ENCODE measurements at places on chromosomes 5 and 9. TPM values are rescaled to one million over a fixed set of nuclear protein-coding genes. Genes with fewer than 3 reads are reported as not detected.

Gene TMEM38B
- 20.8 TPM for total RNA-seq

Gene HAND1
- not detected for total RNA-seq

Gene NR4A3
- 0.52 TPM for total RNA-seq

Gene CARD9
- total RNA-seq: 0.38 TPM

- no peaks in the 10 kb centered on the region for H3K36me3 ChIP-seq
- H3K4me1 ChIP-seq: no peaks in the 10 kb centered on the region
- no peak overlapping the region for H3K4me3 ChIP-seq
- no peak for DNase-seq
Observed at GRCh38 chr5:132083071-132083678, 9.6 kb downstream of the CSF2 start.

DNA sequence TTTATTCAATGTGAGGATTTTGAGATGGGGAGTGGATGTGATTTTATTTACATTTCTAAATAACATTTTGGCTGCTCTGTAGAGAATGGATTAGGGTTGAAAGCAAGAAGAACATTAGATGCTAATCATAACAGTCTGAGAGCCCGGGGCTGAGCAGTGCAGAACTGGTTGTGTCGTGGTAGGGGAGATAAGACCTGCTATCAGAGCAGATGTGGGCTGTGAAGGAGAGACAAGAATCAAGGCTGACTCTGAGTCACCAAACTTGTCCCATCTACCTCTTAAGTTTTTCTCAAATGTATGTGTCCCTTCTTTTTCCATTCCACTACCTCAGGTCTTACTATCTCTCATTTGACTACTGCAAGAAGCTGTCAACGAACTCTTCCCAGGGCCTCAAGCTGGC, 35.4 kb upstream of the SLC28A3 start:
- H3K36me3 ChIP-seq: no peaks in the 10 kb centered on the region
- no peak for DNase-seq
- no peak overlapping the region for H3K4me3 ChIP-seq

GRCh38 chr5:93717162-93717561, 24.2 kb downstream of the POU5F2 start:
- no peak for DNase-seq
- H3K4me1 ChIP-seq: peaks cover 4% of the 10 kb centered on the region
- H3K27ac ChIP-seq: no peak overlapping the region
- H3K27me3 ChIP-seq: peaks cover 9% of the 10 kb centered on the region

GRCh38 chr5:73897893-73898292, 271.9 kb downstream of the ARHGEF28 start:
- no peaks in the 10 kb centered on the region for H3K36me3 ChIP-seq
- DNase-seq: no peak
- peaks cover 5% of the 10 kb centered on the region for H3K27me3 ChIP-seq
- no peak overlapping the region for H3K27ac ChIP-seq
- H3K4me1 ChIP-seq: no peaks in the 10 kb centered on the region

DNA sequence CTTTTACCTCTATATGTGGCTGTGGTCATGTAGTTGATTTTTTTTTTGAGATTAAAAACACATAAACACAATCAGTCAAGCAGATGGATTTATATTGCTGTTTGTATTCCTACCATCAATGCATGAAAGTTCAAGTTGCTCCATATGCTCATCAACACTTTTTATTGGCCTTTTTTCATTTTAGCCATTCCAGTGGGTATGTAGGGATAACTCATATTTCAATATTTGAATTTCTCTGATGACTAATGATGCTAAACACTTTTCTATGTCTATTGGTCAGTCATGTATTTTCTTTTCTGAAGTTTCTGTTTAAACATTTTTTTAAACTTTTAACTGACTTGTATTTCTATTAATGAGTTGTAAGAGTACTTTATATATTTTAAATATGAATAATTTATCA, 445.4 kb upstream of the RGMB start:
- no peak for DNase-seq
- peaks cover 13% of the 10 kb centered on the region for H3K36me3 ChIP-seq
- no peaks in the 10 kb centered on the region for H3K27me3 ChIP-seq
- no peak overlapping the region for H3K27ac ChIP-seq
- H3K4me1 ChIP-seq: no peaks in the 10 kb centered on the region

DNA sequence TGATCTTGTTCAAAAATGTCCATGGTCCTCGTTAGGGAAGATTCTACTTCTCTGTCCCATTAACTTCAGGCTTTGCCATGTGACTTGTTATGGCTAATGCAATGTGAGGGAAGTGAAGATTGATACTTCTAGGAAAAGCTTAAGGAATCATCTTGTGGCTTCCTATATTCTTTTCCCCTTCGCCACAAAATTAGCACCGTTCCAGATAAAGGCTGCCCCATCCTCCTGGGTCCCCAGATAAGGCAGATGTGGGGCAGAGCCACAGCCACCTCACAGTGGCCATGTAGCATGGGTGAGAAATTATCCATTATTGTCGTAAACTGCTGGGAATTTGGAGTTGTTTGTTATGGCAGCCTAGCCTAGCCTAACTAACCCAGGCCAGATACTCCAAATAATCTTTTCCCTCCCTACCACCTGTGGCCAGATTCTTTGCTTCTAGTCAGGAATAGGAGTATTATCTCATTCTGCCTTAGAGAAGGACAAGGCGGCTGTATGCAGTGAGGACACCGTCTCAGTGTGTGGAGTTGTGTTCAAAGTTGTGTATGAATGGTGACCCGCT, 31.9 kb upstream of the BOD1 start:
- H3K4me1 ChIP-seq: no peaks in the 10 kb centered on the region
- H3K27ac ChIP-seq: no peak overlapping the region
- H3K36me3 ChIP-seq: no peaks in the 10 kb centered on the region
- DNase-seq: peak; percentile 22
- H3K4me3 ChIP-seq: no peak overlapping the region

DNA sequence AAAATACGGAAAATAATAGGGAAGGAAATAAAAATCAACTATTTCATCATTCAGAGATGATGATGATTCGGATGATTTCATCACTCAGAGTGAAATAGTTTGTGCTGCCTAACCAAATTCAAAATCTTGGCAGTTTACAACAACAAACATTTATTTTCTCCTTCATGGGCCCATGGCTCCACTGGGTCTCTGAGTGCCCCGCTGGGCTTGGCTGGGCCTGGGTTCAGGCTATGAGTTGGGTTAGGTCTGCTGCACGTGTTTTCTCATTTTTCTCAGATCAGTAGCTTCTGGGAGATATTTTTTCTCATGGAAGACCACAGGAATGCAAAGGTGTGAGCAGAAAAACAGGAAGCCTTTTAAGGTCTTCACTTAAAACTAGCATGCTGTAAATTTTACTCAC, 24.0 kb upstream of the F2RL1 start:
- no peak overlapping the region for H3K4me3 ChIP-seq
- H3K27me3 ChIP-seq: peaks cover 10% of the 10 kb centered on the region
- DNase-seq: no peak
- no peaks in the 10 kb centered on the region for H3K4me1 ChIP-seq
- H3K36me3 ChIP-seq: no peaks in the 10 kb centered on the region

- no peak overlapping the region for H3K4me3 ChIP-seq
- H3K27me3 ChIP-seq: peaks cover 13% of the 10 kb centered on the region
- no peaks in the 10 kb centered on the region for H3K4me1 ChIP-seq
- no peak overlapping the region for H3K27ac ChIP-seq
- no peak for DNase-seq
Observed at GRCh38 chr5:137606401-137606800, 107.3 kb upstream of the SPOCK1 start.

DNA sequence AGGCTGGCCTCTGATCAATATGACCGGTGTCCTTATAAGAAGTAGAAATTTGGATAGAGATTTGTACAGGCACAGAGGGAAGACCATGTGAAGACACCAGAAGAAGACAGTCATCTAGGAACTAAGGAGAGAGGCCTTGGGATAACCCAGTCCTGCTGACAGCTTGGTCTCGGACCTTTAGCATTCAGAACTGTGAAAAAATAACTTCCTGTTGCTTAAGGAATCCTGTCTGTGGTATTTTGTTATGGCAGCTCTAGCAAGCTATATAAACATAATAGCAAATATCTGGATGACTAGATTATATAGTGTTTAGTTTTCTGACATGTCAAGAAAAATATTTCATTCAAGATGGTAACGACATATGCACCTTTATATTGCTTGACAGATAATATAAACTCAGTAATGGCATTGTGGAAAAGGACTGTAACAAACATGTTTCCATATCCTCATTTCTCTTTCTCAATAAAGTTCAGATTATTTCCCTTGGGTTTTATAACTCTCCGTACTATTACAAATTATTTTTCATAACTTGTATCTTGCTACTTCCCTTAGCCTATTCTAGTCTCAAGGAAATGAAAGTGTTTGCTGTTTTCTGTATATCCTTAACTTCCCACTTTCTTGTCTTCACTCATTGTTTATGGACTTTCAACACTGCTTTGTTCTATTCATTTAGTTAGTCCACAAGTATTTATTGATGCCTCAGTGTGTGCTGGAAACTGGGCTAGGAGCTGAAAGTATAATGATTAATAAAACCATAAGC, 62.4 kb downstream of the KIAA1958 start:
- H3K27me3 ChIP-seq: no peaks in the 10 kb centered on the region
- no peak overlapping the region for H3K4me3 ChIP-seq
- H3K27ac ChIP-seq: no peak overlapping the region
- DNase-seq: no peak
- peaks cover 24% of the 10 kb centered on the region for H3K4me1 ChIP-seq

- no peaks in the 10 kb centered on the region for H3K4me1 ChIP-seq
- DNase-seq: no peak
- peak overlapping the region; percentile 93 for H3K4me3 ChIP-seq
- peaks cover 18% of the 10 kb centered on the region for H3K36me3 ChIP-seq
- H3K27me3 ChIP-seq: no peaks in the 10 kb centered on the region
- peak overlapping the region; percentile 79 for H3K27ac ChIP-seq
Observed at GRCh38 chr5:138353560-138354080, 1.1 kb downstream of the KDM3B start.

DNA sequence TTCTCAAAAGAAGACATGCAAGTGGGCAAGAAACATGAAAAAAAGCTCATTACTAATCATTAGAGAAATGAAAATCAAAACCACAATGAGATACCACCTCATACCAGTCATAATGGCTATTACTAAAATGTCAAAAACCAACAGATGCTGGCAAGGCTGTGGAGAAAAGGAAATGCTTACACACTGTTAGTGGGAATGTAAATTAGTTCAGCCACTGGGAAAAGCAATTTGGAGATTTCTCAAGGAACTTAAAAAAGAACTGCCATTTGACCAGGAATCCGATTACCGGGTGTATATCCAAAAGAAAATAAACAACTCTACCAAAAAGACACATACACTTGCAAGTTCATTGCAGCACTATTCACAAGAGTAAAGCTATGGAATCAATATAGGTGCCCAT, 595.4 kb upstream of the RIOK2 start:
- H3K36me3 ChIP-seq: no peaks in the 10 kb centered on the region
- no peaks in the 10 kb centered on the region for H3K4me1 ChIP-seq
- H3K4me3 ChIP-seq: no peak overlapping the region
- no peak for DNase-seq
- no peak overlapping the region for H3K27ac ChIP-seq
- no peaks in the 10 kb centered on the region for H3K27me3 ChIP-seq

DNA sequence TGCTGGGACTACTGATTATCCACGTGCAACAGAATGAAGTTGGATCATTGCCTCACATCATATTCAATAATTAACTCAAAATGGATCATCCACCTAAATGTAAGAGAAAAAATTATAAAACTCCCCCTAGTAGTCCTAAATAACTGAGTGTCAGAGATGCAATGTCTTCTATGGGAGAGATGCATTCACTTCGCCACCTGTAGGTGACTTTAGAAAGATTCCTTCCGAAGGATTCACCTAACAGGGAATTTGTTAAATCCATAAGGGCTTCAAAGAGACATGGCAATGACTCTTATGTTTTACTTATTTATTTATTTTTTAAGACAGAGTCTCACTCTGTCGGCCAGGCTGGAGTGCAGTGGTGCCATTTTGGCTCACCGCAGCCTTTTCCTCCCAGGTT, 526.0 kb downstream of the MTRR start:
- no peak for DNase-seq
- H3K27me3 ChIP-seq: no peaks in the 10 kb centered on the region
- no peak overlapping the region for H3K27ac ChIP-seq
- H3K36me3 ChIP-seq: no peaks in the 10 kb centered on the region

- H3K4me1 ChIP-seq: no peaks in the 10 kb centered on the region
- H3K27ac ChIP-seq: no peak overlapping the region
- H3K4me3 ChIP-seq: peak overlapping the region; percentile 86
- DNase-seq: peak; percentile 88
- H3K27me3 ChIP-seq: peaks cover 58% of the 10 kb centered on the region
Observed at GRCh38 chr9:29214154-29214689, 1640.9 kb upstream of the C9orf72 start.

DNA sequence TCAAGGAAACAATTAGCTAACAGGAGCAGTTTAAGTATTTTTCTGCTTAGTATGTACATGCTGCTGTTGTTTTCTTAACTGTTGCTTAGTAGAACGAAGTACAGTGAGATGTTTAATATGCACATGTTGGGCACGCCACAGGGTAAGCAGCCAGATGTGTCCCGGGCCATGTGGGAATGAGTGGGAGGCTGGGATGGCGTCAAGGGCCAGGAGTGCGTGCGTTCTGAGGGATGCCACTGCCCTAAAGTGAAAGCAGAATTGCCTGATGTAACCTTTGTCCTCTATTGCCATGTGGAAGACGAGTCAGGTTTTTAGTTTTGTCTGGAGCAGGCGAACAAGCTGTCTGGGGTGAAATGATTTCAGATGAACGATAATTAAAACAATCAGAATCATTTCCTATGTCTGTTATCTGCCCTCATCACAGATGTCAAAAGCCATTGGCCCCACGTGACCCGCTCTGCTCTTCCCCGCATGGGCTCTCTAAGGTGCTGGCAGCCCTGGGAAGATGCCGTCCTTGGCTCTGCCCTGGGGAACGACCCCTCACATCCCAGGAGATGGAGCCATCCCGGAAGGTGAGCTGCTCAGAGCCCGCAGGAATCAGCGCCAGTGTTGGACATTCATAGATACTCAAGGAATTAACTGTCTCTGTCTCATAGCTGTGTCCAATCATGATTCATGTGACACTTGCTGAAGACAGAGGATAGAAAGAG, 356.6 kb upstream of the IRX4 start:
- H3K4me1 ChIP-seq: no peaks in the 10 kb centered on the region
- no peaks in the 10 kb centered on the region for H3K27me3 ChIP-seq
- no peak overlapping the region for H3K27ac ChIP-seq
- DNase-seq: no peak
- H3K36me3 ChIP-seq: no peaks in the 10 kb centered on the region

- peaks cover 16% of the 10 kb centered on the region for H3K36me3 ChIP-seq
- H3K4me3 ChIP-seq: no peak overlapping the region
Observed at GRCh38 chr5:67146574-67146973, 50.0 kb downstream of the CD180 start.
